ENCODE measurements at places on chromosomes 13 and 19.
A peak's percentile ranks its signal among the peaks of the same experiment; 100 is the strongest.

DNA sequence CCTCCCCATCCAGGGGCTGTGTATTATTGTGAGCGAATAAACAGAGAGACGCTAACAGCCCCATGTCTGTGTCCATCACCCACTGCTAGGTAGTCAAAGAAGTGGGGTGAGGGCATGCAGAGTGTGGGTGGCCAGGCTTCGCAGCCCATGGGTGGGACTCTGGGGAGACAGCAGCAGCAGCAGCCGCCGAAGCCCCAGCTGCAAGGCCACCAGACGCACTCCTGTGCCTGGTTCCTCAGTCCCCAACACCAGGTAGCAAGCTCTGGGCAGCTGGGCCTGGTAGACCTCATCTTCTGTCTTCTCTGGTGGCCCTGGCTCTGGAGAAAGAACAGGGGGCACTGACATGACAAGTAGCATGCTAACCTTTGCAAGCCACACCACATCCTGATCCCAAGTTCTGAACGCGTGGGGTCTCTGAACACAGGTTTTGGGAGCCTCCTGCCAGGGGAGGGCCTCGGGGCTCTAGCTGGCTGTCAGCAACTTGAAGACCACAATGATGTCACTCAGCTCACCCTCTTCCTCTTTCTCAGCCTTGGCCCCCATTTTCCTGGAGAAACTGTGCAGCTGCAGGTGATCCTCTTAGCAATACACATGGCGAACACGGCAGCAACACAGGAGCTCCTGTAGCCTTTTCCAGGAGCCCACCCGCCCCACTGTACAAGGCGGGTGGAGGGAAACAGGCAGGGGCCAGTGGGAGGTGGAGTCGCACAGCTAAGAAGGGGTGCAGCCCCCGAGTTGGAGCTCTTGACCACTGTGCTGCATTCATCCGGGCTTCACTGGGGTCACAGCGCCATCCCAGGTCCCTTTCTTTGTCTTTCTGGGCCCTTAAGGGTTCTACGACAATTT is 5.8 kb downstream of the FUZ start:
- no peak for DNase-seq

DNA sequence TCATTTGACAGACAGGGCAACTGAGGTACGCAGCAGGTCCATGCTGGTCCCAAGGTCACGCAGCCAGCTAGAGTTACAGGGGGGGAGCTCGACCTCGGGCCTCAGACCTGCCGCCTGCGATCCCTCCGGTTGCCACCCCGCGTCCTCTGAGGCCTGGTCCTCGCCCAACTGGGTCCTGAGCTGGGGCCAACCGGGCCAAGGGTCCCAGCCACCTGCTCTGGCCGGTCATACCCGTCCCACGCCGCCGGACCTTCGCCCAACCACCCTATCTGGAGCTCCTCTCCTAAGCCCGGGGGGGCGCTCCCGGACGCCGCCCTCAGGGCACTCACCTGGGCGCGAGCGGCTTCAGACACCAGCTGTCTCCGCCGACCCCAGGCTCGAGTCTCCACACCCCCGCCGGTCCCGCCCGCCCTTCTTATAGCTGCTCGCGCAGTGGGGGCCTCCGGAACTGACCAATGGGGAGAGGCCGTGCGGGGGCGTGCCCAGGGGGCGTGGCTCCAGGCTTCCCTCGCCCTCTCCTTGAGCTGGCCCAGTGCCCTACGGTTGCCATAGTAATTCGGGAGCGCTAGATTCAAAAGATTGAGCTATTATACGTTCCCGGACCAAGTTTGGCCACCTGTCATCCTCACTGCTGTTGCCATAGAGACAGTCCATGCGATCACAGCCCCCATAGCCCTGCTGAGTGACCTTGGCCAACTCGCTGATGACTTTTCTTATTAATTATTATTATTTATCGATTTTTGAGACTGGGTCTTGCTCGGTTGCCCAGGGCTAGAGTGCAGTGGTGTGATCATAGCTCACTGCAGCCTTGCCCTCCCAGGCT is at the start of gene PLIN5:
PLIN5 (minus strand) TSS at position 389 of the 823 bp plus-strand sequence. CDS start 1,150 bp downstream, outside the sequence.
- DNase-seq, result peak; percentile 88

GRCh38 chr19:38850976-38851621 is 1.3 kb upstream of the HNRNPL start:
- no peak for DNase-seq

DNA sequence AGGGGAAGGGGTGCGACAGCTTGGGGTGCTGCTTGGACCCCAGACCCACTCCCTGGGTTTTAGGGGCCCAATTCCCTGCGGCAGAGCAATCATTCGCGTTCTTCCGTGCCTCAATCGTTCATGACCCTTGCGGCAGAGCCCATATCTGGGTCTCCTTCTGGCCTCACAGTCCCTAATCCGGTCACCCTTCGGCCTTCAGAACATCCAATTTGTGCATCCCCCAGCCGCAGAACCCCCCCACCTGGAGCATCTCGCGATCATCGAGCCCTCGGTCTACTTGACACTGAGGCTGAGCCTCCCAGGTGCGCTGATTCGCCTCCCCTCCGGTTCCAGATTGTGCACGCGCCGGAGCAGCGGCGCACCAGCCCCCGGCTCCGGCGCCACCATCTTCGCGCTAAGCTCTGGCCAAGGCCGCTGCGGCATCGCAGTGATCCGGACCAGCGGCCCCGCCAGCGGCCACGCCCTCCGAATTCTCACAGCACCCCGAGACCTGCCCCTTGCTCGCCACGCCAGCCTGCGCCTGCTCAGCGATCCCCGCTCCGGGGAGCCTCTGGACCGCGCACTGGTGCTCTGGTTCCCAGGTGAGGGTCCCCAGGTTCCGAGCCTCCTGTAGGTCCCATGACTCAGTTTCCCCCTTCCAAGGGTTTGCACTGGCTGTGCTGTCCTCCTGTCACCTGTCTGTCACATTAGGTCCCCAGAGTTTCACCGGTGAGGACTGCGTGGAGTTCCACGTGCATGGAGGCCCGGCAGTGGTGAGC is 501 bp downstream of the GTPBP3 start:
- no peak for DNase-seq

- no peak for DNase-seq
These were observed 2.5 kb downstream of the NFIC start for GRCh38 chr19:3368848-3369336.
